ENCODE measurements at places on chromosomes 7 and 10.

- DNase-seq = no peak
These were observed 19.3 kb upstream of the TOMM7 start for GRCh38 chr7:22841954-22842353.

DNA sequence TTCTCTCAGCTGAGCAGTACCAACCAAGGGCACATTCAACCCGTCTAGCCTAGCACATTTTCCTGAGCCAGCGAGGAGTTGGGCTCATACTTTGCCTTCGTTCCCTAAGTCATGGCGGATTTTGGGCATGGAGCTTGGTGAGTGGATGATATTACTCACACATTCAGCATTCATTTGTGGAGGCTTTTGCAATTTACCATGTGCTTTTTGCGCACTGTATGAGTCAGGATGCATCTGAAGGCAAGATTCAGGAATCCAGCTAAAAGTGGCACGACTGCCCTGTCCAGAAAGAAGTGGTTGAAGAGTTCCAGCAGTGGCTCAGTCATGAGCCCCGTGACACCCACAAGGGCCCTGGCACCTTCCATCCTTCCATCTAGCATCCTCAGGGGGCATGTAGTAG lies 24.2 kb upstream of the MGMT start:
- DNase-seq = no peak

GRCh38 chr7:18087026-18087686 lies 59.5 kb upstream of the PRPS1L1 start:
- DNase-seq = no peak

DNA sequence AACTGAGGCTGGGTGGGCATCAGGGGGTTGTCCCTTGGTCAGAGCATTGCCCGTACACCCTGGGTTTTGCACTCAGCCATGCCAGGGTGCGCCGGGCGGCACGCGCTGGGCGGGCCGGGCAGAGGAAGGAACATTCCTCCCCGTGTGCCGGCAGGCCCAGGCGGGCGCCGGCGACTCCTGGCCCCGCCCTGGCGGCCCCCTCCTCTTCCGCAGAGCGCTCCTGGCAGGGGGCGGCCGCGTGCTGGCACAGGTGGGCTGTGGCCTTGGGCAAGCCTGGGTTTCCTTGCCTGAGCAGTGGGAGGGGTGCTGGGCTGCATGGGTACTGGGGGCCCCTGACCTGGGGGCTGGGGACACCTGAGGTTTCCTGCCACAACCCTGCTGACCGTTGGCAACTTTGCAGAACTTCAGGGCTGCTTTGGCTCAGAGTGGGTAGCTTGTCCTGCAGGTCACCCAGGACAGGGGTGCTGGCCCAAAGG lies 3.9 kb downstream of the LFNG start:
- DNase-seq = no peak

DNA sequence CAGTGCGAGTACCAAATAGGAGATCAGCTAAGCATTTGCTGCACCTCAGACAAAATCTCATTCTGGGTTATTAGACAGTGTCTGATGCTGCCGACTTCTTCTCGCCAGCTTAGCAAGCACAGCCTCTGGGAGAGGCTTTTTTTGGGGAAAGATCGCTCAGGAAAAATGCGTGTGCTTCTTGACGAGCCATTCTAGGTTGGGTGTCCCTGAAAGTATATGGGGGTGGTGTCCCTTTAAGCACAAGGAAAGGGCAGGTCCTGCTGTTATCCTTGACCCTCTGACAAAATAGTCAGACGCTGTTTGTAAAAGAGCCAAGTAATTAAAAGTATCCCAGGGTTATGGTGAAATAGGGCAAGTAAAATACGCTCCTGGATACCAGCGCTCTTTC lies 540.1 kb upstream of the FZD8 start:
- DNase-seq = no peak

DNA sequence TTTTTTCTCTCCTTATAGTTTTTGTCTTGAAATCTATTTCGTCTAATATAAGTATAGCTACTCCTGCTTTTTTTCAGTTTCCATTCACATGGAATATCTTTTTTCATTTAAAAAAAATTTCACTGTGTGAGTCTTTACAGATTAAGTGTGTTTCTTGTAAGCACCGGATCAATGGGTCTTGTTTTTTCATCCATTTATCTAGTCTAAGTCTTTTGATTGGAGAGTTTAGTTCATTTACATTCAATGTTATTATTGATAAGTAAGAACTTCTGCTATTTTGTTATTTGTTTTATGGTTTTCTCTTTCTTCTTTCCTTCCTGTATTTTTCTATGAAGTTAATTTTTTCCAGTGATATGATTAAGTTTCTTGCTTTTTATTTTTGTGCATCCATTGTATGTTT lies 216.7 kb upstream of the CNTNAP2 start:
- no peak for DNase-seq

GRCh38 chr7:77409005-77409738 lies 7.0 kb downstream of the GSAP start:
- DNase-seq = no peak

DNA sequence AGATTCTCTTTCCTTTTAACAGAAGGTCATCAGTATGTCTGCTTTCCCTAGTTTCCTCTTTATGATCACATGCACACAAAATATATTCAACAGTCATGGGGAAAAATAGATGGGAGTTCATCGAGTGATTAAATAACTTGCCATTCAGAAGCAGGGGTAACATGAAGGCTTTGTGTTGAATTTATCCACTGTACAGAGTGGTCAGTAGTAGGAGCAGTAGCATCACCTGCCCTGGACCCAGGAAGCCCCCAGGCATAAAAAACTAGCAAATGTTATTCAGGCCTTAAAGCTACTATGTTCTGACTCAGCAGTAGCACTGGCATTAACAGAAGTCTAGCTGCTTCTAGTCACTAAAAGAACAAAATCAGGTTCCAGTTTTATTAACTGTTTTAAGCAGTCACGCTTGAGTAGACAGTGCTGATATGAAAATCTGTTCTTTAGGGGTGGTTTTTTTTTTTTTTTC lies 31.4 kb upstream of the FAM133B start:
- DNase-seq = no peak

Data from stimulated activated CD4-positive, alpha-beta T cell treated with anti-CD3 and anti-CD28 coated beads, Interleukin-4, amount 100 ng/mL, for 1 hour (primary cell).